ENCODE measurements at places on chromosomes 3 and 15.
A peak's percentile ranks its signal among the peaks of the same experiment; 100 is the strongest.

- peak; percentile 17 for DNase-seq
Measured at GRCh38 chr3:142705198-142705597, 18.6 kb upstream of the TRPC1 start.

GRCh38 chr3:60720736-60721135, 530.5 kb downstream of the FHIT start:
- peak; percentile 78 for DNase-seq

GRCh38 chr3:170564664-170565063, 21.2 kb downstream of the SLC7A14 start:
- no peak for DNase-seq

DNA sequence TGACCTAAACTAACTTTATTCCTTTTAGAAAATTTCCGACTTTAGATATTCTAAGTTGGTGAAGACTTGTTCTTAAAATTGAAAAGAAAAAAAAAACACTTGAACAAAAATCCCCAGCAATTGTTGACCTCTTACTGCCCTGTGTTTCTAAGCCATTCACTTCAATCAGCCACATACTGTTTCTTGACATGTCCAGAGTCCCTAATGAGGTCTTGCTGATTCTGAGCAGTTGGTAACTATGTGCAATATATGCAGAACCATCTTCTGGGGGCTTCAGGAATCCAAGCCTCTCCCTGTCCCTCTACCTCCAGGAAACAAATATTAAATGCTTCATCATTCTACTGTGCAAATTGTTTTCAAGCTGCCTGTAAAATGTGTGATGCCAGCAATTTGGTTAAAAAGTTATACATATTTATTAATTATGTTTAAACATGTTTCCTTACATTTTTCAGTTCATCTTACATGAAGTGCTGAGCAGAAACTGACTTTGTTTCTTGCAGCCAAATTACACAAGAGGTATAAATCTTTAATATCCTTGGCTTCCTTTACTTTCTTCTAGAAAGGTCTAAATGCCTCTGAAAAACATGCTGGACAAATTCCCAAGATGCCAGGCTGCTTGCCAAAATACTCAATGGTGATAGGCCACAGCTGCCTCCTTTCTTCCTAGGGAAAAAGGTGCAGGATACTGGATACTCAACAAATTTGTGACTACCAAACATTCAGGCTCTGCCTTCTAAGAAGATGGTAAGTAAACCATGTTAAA, 19.8 kb upstream of the GYG1 start:
- DNase-seq, result no peak

- DNase-seq, result no peak
Measured at GRCh38 chr3:154954757-154955156, 125.4 kb upstream of the MME start.

- DNase-seq, result peak; percentile 78
Measured at GRCh38 chr3:58628823-58629562, 37.6 kb downstream of the FAM3D start.

- no peak for DNase-seq
Measured at GRCh38 chr3:70085613-70086012, 86.1 kb downstream of the SAMMSON start.

GRCh38 chr3:129330409-129330808, 51.7 kb downstream of the HMCES start:
- no peak for DNase-seq

GRCh38 chr3:189099505-189100290, 72.1 kb upstream of the TPRG1 start:
- no peak for DNase-seq

DNA sequence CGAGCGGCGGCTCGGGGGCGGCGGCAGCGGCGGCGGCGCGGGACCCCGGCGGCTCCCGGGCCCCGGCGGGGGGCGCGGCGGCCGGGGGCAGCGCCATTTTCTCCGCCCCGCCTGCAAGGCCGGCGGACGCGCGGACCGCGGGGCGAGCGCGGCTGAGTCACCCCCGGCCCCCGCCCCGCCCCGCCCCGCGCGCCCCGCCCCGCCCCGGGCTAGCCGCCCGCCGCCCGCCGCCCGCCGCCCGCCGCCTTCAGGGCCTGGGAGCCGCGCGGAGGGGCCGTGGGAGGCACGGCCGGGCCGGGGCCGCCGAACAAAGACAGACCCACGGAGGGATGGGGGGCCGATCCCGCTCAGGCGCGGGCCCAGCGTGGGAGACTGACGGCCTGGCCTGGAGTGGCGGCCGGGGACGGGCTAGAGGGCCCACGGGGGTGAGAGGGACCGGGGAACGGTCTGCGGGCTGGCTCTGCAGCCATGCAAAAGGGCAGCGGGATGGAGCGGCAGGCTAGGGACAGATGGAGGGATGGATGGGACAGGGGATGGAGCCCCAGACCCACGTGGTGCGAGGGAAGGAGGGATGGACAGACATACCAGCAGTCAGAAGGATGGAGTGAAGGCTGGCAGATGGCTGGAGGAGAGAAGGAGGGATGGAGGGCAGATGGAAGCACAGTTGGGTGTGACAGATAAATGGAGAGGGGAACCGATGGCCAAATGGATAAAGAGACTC, at the start of gene EIF4E3:
Gene EIF4E3 (minus strand): TSS at position 132 of the 721 bp plus-strand sequence. CDS start 35 bp downstream, at position 97.
- DNase-seq, result peak; percentile 15

- DNase-seq, result no peak
Measured at GRCh38 chr3:150035301-150035779, 64.6 kb upstream of the PFN2 start.

DNA sequence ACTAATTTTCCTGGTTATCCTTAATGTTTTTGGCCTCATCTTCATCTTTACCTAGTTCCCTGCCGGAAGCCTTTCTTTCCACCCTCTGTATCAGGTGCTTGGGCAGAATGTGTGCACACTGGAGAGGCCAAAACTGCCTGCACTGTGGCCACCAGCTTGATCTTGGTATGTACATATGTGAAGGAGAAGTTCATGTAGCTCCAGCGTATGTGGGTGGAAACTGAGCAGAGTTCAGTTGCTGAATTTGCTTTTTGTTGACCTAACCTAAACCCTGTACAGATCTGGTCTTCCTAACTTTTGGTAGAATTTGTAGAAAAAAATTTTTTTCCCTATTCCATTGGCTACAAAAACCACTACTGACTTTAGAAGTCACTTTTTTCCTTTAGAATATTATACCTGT, 65.9 kb upstream of the IGSF10 start:
- DNase-seq, result no peak

DNA sequence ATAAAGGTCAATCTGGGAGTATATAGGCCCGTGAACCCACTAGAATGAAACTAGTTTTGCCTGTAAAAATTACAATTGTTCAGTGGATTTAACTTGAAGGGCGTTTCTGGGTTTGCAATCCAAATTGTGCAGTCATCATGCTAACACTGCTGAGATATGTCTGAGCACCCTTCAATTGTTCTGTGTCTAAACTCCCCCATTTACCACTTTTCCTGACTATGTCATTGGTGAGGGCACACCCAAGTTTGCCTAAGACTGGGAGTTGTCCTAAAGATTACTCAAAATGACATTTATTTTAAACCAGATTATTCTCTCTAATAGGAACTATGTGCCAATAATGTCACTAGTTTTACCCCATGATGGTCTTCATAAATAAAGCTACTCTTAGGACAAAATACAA, 54.6 kb downstream of the EMC4 start:
- DNase-seq, result no peak

DNA sequence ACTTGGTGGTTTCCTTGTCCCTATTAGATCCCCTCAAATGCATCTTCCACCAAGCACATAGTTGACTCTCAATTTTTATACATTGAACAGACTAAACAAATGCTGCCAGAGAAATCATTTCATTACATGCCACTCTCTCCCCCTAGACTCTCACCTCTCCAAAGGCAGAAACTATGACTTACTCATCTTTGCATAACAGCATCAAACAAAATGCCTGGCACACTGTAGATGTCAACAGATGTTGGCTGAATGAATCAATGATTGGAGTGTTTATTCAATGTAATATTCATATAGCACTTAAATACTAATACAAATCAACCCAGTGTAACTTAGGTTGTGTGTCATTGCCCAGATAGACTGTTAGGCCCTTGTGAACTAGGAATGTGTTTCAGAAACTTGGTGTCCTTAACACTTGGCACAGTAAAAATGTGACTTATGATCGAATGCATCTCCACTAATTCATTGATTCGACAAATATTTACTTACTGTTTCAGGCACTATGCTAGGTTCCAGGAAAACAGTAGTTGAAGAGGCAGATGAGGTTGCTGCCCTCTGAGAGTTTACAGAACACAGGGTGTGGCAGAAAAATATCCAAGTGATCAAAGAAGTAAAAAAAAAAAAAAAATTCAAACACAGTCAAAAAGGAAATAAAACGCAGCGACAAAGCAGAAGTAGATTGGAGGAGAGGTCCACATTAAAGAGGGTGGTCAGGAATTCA, 188.5 kb upstream of the LRRN1 start:
- no peak for DNase-seq

DNA sequence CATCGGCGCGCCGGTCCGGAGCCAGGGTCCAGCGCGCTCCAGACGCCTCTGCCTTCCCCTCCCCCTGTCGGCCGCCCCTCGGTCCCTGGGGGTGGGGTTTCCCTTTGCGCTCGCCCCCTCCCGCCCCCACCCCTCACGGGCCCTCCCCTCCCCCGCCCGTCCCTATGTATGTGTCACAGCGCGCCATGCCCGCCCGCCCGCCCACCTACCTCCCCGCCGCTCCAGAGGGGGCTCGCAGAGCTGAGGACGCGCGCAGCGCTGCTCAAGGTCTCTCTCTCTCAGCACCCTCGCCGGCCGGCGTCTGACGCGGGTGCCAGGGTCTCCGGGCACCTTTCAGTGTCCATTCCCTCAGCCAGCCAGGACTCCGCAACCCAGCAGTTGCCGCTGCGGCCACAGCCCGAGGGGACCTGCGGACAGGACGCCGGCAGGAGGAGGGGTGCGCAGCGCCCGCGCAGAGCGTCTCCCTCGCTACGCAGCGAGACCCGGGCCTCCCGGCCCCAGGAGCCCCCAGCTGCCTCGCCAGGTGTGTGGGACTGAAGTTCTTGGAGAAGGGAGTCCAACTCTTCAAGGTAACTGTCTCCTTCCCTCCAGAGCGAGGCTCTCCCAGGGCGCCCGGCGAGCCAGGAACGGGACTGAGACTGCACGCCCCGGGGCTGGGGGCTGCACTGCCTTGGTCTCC, at the start of gene ACAN:
Gene ACAN (plus strand): TSS at position 196 of the 679 bp plus-strand sequence. CDS start 32,771 bp downstream, outside the sequence.
- DNase-seq, result no peak

GRCh38 chr3:133520286-133520685, 53.2 kb upstream of the CDV3 start:
- no peak for DNase-seq

DNA sequence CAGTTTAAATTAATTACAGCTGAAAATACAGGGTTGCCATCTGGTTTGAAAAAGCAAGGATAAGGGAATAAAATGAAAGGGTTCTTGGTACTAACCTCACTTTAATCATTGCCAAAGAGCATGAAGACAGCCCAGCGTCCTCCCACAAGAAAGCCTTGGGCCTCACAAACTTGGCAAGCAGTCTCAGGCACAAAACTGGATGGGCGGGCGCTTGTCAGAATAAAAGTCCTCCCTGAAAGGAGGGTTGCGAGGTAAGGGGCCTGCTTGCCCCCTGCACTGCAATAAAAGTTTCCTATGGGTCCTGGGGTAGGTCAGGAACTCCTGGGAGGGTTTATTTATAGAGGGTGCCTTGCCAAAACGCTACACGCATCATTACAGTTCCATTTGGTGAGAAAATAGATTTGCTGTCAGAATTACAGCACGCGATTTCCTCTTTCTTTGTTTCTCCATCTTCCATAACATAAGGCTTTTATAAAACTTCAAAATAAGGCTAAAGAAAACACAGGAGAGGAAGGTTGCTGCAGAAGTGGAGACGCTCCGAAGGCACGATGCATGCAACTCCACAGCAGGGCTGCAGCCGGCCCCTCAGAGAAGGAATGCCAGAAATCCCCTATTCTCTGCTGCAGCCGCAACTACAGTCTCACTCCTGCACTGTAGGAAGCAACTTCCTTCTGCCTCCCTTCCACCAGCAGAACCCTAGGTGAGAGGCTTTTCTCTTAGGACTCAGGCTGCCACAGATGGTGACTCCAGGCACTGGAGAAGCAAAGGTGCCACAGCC, 61.3 kb downstream of the VGLL4 start:
- peak; percentile 32 for DNase-seq

Measured in NCI-H446 (cell line).